ENCODE measurements at places on chromosomes 5 and 9. TPM values are rescaled to one million over a fixed set of nuclear protein-coding genes. Genes with fewer than 3 reads are reported as not detected.

SLC25A2 gene
- 0.44 TPM for total RNA-seq

SPATA31E1 gene
- total RNA-seq: not detected

SPATA31A3 gene
- not detected for total RNA-seq

CCNI2 gene
- total RNA-seq: not detected

PCDHGC4 gene
- total RNA-seq: 5.0 TPM

C9orf43 gene
- total RNA-seq: 0.43 TPM

PCDH12 gene
- not detected for total RNA-seq

CA9 gene
- not detected for total RNA-seq

PRXL2C gene
- total RNA-seq: 17.2 TPM

ROR2 gene
- 43.3 TPM for total RNA-seq

PITX1 gene
- total RNA-seq: 76.3 TPM

CHSY3 gene
- total RNA-seq: 15.6 TPM

PCDHB2 gene
- 0.29 TPM for total RNA-seq

GNAQ gene
- total RNA-seq: 36.9 TPM

NRG2 gene
- total RNA-seq: 1.0 TPM

SPATA31C2 gene
- total RNA-seq: not detected

SH3TC2 gene
- total RNA-seq: 10.6 TPM

CCL21 gene
- total RNA-seq: not detected

DEPDC1B gene
- 0.44 TPM for total RNA-seq

SLU7 gene
- 30.1 TPM for total RNA-seq

SLC6A18 gene
- not detected for total RNA-seq

AQP7 gene
- not detected for total RNA-seq

SAPCD2 gene
- 0.22 TPM for total RNA-seq

C5orf24 gene
- total RNA-seq: 69.0 TPM

DNM1 gene
- 17.1 TPM for total RNA-seq

PCDHGB5 gene
- 27.4 TPM for total RNA-seq

FOXD4L6 gene
- total RNA-seq: under 0.01 TPM

ASPN gene
- 0.44 TPM for total RNA-seq

IFNA16 gene
- total RNA-seq: not detected

RASEF gene
- total RNA-seq: 0.44 TPM

PCDHB8 gene
- 0.29 TPM for total RNA-seq

PANK3 gene
- total RNA-seq: 30.4 TPM

CCDC180 gene
- 0.88 TPM for total RNA-seq

CCT5 gene
- total RNA-seq: 332 TPM

DBH gene
- not detected for total RNA-seq

BTNL8 gene
- total RNA-seq: not detected

TRIM36 gene
- 1.8 TPM for total RNA-seq

CDKN2A gene
- total RNA-seq: 16.9 TPM

SLC45A2 gene
- total RNA-seq: not detected

MYORG gene
- total RNA-seq: 1.4 TPM

TRMO gene
- total RNA-seq: 13.3 TPM

RMI1 gene
- 11.2 TPM for total RNA-seq

CAMSAP1 gene
- total RNA-seq: 20.8 TPM

IL5 gene
- total RNA-seq: not detected

MAMDC2 gene
- total RNA-seq: 1.8 TPM

PCDHGA10 gene
- 14.0 TPM for total RNA-seq

PRUNE2 gene
- 0.72 TPM for total RNA-seq

MZB1 gene
- total RNA-seq: 0.29 TPM

MLANA gene
- total RNA-seq: not detected

GADD45G gene
- total RNA-seq: 2.0 TPM

SPARC gene
- 1,594 TPM for total RNA-seq

CCL19 gene
- total RNA-seq: not detected

CYFIP2 gene
- total RNA-seq: 15.3 TPM

FOXD1 gene
- total RNA-seq: 23.6 TPM

ENHO gene
- 0.14 TPM for total RNA-seq

TXNDC8 gene
- total RNA-seq: not detected

ELP1 gene
- total RNA-seq: 20.8 TPM

ENTPD2 gene
- total RNA-seq: not detected
